ENCODE measurements at places on chromosomes 12 and 14.

- DNase-seq: no peak
Observed at GRCh38 chr14:51614707-51615106, 37.0 kb upstream of the FRMD6 start.

DNA sequence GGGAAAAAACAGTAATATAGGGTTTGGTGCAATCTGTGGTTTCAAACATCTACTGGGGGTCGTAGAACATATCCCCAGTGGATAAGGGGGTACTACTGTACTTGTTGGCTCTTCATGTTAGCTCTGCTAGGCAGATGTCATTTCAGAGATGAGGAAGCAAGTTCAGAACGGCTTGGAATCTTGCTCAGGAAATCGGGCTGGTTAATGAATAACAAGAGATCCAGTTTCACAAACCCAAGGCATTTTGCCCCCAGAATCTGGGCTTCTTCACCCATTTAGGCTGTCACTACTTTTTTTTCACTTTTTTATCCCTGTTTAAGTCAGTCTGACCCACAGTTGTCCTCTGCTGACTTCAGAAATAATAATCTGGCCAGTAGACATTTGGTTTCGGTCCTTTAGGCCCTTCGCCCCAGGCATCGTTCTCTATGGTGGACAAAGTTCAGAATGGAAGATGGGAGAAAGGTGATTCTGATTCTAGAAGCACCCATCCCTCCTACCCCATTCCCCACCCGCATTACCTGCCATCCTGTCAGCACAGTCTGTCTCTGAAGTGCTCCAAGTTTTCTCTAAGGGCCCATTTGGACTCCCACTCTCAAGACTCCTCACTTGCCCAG, 4.5 kb downstream of the SUOX start:
- no peak for DNase-seq

- DNase-seq: no peak
Observed at GRCh38 chr12:5461966-5462365, 30.1 kb downstream of the NTF3 start.

- no peak for DNase-seq
Observed at GRCh38 chr14:54728700-54729527, 162.0 kb downstream of the SAMD4A start.

GRCh38 chr12:65867394-65867793, 43.1 kb downstream of the HMGA2 start:
- DNase-seq: no peak

GRCh38 chr14:24317141-24317928, 6.0 kb downstream of the LTB4R start:
- no peak for DNase-seq

DNA sequence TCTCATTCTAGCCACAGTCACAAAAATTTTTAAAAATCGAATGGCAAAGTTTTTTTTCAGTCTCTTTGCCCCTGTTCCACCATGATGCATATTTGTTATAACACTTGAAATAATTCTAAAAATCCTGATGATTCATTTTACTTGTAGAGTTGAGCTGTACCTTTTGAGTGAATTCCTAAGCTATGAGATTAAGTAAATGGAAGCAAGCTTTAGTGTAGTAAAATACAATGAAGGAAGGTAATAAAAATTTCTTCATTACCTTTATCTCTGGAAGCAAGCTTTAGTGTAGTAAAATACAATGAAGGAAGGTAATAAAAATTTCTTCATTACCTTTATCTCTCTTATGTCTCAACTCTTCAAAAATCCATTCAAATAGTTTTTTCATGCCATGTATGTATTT, 46.1 kb downstream of the TMTC3 start:
- DNase-seq: no peak

- peak; percentile 16 for DNase-seq
Observed at GRCh38 chr12:6323340-6323994, 13.0 kb downstream of the PLEKHG6 start.

DNA sequence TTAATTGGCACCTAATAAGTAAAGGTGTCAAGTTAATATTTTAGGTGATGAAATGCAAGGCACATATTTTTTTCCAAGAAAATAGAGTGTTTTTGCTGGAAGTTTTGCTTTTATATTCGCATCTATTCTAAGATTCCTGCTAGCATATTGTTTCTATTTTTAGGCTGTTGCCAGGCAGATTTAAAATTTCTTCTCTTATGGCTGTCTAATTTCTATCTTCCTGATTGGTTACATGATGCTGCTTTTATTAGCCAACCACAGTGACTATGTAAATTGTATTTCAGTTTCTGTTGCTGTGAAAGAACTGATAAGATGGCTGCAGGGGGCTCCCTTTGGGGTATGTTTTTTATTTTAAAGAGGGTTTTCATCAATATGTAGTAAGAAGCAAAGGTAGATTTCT, 42.7 kb downstream of the ATF7IP start:
- no peak for DNase-seq

DNA sequence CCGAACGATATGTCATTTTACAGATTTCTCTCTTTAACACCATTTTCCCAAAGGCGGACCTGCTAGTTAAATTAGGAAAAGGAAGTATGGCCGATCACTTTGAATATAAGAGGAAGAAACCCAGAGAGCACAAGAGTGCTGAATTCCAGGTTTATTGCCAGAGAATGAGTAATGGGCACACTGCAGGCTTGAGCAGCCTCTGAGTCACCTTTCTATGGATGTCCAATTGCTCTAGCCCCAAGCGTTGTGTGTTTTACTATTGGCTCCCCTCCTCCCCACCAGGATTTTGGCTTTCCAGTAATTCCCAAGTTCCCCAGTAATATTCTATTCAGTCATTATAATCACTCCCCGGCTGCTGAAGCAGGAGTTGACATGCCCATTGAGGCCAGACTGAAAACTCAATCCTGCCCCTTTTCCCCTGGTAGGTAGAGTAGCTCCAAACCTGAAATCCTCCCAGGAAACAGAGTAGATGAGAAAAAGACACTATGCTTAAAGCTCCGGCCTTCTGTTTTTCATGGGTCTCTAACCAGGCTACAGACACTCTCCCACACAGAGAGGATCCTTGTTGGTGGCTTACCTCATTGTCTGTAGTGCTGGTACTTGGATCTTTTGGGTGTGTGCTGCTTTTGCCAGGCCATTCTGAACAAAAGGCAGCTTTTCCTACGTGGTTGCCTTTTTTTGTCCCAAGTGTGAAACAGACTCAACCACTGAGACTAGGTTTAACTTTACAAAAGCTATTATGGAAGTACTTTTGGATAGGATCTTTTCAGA, 704.3 kb upstream of the FLRT2 start:
- DNase-seq: no peak

- no peak for DNase-seq
Observed at GRCh38 chr14:101593411-101594238, 32.3 kb downstream of the DIO3 start.

GRCh38 chr12:132574271-132574996, 35.9 kb downstream of the LRCOL1 start:
- DNase-seq: no peak

- DNase-seq: no peak
Observed at GRCh38 chr14:103195828-103196615, 72.8 kb downstream of the TNFAIP2 start.

- DNase-seq: no peak
Observed at GRCh38 chr14:78157494-78158437, 12.4 kb upstream of the NRXN3 start.
